MM.1S (cell line): ENCODE measurements at places on chromosomes 2 and 18.

DNA sequence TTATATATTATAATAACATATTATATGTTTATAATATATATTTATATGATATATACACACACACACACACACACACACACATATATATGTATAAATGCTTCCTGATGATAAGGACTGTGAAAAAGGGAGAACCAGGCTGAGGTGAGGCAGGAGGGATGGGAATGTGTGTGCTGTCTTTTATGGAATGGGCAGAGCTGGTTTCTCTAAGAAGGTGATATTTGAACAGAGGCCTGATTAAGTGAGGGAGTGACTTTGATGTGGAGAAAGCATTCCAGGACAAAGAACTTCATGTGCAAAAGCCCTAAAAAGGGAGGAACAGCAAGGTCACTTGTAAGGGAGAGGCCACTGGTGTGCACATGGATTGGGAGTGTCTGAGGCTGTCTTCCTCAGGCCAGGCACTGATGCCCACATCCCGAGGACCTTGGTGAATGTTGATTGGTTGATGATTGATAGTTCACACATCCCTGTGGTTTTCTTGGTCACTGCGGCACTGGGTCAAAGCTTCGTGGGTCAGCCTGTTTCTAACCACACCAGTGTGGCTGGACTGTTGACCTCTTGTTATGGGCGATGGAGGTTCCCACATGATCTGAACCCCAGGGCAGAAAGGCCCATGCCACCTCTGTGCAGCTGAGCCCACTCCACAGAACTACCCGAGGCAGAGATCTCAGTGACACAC is 196.9 kb downstream of the MYCN start:
- no peak for DNase-seq

GRCh38 chr2:152407204-152407721 is 72.3 kb downstream of the FMNL2 start:
- peak; percentile 77 for DNase-seq

DNA sequence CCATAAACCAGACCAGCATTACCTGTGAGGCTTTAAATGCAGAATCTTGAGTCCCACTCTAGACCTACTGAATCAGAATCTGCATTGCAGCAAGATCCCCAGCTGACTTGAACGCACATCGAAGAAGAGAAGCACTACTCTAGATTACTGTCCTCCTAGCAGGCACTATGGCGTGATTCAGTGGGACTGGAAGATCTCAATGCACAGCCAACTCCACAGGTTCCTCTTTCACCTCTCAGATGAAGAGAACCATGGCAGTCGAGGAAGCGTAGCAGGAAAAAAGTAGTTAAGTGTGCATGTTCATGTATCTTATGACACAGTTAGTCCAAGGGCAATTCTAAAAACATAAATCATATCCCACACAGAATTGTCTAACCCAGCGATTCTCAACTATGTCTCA is 97.4 kb downstream of the STK39 start:
- no peak for DNase-seq

GRCh38 chr2:118169359-118170005 is 81.2 kb downstream of the INSIG2 start:
- DNase-seq, result no peak

- no peak for DNase-seq
Measured at GRCh38 chr2:170503971-170504809, 210.9 kb upstream of the SP5 start.

- DNase-seq, result no peak
Measured at GRCh38 chr2:127039387-127040031, 67.4 kb downstream of the BIN1 start.

DNA sequence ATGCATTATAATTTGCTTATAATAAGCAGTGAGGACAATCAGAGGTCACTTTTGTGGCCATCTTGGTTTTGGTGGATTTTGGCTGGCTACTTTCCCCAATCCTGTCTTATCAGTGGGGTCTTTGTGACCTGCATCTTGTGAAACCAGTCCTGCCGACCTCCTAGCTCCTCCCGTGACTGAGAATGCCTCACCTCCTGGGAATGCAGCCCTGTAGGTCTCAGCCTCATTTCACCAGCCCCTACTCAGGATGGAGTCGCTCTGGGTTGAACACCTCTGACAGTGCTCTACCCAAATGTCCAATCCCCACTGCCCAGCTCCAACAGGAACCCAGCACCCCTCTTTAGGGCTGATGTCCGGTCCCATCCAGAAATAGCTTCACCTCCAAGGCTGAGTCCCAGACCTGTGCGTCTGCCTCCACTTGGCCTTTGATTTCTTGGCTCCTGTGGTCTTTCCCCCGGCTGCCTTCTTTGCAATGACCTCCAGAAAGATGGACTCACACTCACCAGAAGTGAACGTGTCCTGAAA is 31.3 kb upstream of the PXDN start:
- DNase-seq, result no peak

DNA sequence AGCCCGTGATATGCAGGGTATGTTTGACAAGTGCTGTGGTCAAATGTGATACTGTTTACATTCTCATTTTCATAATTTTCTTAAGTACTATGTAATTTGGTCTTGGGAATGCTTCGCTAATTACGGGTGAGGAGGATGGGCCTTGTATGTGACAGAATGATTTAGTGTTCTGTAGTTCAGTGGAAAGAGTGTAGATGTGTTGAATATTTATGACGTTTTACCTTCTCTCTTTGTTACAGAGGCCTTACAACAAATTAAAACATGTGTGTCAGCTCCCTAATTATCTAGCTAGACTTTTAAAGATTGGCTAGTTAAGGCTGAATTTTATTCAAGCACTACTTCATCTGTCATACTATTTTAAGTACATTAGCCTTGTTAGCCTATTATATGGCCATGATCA is 10.6 kb upstream of the CHRNA1 start:
- DNase-seq, result no peak

DNA sequence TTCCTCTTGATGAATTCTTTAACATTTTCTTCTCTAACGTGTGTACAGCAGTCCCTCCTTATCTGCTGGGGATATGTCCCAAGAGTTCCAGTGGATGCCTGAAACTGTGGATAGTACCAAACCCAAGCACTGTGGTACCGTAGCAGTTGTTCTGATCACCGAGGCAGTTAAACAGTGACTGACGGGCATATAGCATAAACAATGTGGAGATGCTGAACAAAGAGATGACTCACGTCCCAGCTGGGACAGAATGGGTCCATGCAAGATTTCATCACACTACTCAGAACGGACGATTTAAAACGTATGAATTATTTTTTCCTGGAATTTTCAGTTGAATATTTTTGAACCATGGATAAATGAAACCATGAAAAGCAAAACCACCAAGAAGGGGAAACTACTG is 54.5 kb upstream of the SPAG16 start:
- no peak for DNase-seq

GRCh38 chr2:191486584-191487320 is 191.2 kb upstream of the NABP1 start:
- peak; percentile 49 for DNase-seq

DNA sequence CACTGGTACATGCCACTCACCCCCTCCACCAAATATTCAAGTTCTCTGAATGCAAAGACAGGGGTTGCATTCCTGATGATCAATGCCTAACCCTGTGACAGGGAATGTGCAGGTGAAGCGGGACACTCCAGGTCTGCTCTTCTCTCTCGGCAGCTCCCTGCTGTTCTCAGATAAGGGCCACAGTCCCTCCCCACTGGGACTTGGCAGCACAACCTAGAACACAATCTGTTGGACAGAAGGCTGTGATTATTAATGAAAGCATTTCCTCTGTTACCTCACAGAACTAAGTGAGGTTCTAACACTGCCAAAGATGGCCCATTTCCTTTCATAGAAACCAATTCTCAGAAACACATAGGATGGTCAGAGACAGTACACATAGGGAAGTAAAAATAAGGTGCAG is 42.7 kb downstream of the VSNL1 start:
- no peak for DNase-seq

DNA sequence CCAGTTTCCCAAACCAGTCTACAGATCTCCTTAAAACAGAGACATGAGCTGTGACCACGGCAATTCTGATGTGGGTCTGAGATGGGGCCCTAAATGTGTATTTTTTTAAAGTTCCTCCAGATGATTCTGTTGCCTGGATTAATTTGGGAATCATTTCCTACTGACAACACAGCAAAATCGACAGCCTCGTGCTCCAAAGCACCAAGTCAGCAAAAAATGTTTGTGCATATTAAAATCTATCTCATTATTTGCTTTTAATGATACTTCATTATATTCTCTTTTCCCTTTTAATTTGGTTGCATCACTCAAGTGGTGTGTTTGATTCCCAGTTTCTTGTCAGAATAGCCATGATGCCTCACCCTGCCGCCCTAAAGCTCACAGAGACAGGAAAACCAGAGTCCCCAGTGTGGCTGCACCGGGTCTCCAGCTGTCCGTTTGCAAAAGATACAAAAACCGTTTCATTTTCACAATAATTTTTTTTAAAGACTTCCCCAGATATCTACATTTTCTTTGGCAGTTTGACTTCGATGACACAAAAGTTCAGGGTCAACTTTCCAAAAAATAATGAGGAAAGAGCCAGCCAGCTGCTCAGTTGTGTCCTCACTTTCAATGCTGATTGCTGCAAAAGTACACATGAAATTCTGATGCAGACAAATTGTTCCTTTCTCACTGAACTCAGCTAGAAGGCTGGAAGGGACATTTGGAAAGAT is 443.2 kb upstream of the ID2 start:
- DNase-seq, result no peak

DNA sequence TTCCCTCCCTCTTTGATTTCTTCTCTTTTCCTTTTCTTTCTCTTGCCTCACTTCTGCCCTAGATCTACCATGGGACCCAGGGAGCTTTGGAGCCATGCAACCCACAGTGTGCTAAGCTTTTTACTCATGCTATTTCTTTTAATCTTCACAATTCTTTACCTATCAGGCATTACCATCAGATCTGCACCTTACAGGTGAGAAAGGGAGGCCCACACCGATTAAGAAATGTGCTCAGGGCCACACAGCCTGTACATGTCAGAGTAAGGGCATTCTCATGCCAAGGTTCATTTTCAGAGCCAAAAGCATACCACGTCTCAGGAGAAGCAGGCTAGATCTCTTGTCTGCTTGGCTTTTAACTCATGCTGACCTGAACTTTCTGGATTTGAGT is 161.9 kb downstream of the RPIA start:
- DNase-seq, result no peak

- no peak for DNase-seq
Measured at GRCh38 chr2:109226128-109226527, 97.1 kb downstream of the SH3RF3 start.

DNA sequence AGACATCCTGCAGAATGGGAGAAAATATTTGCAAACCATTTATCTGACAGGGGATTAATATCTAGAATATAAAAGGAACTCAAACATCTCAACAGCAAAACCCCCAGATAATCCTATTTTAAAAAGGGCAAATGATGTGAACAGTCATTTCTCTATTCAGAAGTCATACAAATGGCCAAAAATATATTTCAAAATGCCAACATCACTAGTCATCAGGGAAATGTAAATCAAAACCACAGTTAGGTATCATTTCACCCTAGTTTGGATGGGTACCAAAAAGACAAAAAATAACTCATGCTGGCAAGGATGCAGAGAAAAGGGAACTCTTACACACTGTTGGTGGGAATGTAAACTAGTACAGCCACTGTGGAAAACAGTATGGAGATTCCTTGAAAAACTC is 70.0 kb downstream of the TBR1 start:
- DNase-seq, result no peak

GRCh38 chr18:21914739-21915319 is 174.2 kb downstream of the MIB1 start:
- DNase-seq, result no peak

DNA sequence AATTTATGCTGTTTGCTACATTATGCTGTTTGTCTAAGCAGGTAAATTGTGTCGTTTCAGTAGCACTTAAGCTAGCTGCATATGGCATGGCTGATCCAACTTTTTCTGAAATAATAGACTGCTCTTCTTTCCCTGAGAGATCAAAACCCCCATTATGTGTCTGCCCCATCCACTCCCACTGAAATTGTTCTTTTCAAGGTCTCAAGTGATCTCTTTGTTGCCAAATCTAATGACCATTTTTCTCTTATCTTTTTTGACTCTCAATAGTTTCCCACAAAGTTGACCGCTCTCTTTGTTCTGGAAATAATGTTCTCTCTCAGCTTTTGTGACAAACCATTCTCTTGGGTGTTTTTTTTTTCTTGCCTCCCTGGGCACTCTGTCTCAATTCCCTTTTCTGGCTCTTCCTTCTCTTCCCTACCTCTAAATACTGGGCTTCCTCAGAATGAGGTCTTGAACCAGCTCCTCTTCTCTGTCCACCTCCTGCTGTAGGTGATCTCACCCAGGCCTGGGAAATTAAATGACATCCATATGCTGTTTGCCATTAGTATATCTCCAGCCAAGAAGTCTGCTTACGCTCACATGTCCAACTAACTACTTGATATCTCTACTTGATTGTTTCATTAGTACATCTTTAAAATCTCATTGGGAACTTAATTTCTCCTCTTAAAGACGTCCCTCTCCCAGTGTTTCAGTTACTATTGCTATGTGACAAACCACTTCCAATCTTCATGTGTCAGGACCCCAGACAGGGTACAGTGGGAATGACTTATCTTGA is 107.3 kb upstream of the TLK1 start:
- no peak for DNase-seq

GRCh38 chr2:74576863-74577229 is 22.3 kb downstream of the DOK1 start:
- DNase-seq, result no peak

GRCh38 chr2:105393373-105394055 is 5.3 kb downstream of the FHL2 start:
- no peak for DNase-seq

GRCh38 chr2:9382604-9383235 is 40.6 kb downstream of the ITGB1BP1 start:
- DNase-seq, result no peak

DNA sequence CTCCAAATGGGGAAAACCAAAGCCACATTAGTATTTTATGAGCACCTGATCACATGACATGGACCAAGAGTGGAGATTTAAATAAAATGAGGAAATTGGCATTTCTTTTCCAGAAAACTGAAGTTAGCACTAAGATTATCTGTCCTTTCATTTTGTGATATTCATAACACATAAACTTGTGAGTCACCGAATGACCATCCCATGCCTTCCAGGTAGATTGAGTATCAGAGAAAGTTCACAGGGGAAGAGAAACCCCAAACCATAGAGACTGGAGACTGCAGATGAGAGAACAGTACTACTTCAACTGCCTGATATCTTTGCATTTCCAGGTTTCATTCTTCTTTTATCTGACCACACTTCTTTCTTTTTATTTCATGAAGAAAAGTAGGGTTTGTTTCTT is 176.3 kb upstream of the LRP1B start:
- no peak for DNase-seq

DNA sequence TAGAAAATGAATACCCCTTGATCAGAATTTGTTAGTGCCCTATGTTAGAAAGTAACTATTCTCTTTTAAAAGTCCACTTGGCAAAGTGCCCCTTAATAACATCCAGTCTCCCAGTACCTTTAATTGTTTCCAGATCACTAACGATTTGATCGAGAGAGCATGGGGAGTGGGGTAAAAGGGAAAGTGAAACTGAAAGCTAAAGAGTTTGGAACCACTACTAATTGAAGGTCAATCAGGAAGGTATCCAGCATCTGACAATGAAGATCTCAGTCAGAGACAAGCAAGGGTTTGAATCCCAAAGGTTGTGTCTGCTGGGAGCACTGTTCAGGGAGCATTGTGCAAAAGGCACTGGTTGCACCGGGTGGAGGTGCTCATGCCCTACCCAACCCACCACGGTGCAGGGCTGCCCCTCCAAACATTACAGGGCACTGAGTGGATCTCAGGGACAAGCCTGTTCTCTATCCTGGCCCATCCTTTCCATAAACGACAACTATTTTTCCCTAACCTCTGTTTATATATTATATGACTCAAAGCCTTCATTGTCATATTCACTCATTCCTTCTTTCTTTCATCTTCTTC is 14.6 kb upstream of the RIT2 start:
- peak; percentile 51 for DNase-seq
